NCI-H1417 (cell line): ENCODE measurements at places on chromosomes 1 and 21.

GRCh38 chr1:182850319-182850718 is 11.2 kb downstream of the DHX9 start:
- DNase-seq: no peak

- DNase-seq: no peak
Observed at GRCh38 chr1:29974316-29974724, 738.0 kb downstream of the PTPRU start.

- no peak for DNase-seq
Observed at GRCh38 chr1:21536218-21536617, 27.0 kb downstream of the ALPL start.

GRCh38 chr1:41320895-41321676 is 40.1 kb upstream of the FOXO6 start:
- DNase-seq: no peak

DNA sequence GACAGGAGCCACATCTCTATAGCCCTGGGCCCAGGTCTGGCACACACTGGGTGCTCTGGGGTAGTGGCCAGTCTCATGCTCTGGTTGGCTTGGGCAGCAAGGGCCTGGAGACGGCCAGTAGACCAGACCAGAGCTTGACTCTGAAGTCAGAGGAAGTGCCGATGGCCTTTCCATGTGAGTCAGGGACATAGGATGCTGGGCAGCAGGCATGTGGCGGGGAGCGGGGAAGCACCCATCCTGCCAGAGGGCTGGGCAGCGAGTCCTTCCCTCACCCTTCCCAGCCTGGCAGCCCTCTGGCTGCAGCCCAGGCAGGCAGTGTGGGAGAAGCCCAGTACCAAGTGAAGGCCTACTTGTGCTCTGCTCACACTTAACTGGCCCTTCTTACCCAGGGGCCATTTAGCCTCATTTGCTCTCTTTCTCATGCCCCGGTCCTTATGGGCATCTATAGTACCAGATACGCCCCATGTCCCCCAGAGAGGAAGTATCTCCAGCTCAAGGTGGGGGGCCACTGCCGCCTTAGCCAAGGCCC is 3.3 kb downstream of the GPR153 start:
- DNase-seq: no peak

- no peak for DNase-seq
Observed at GRCh38 chr1:109894823-109895719, 15.6 kb upstream of the CSF1 start.

DNA sequence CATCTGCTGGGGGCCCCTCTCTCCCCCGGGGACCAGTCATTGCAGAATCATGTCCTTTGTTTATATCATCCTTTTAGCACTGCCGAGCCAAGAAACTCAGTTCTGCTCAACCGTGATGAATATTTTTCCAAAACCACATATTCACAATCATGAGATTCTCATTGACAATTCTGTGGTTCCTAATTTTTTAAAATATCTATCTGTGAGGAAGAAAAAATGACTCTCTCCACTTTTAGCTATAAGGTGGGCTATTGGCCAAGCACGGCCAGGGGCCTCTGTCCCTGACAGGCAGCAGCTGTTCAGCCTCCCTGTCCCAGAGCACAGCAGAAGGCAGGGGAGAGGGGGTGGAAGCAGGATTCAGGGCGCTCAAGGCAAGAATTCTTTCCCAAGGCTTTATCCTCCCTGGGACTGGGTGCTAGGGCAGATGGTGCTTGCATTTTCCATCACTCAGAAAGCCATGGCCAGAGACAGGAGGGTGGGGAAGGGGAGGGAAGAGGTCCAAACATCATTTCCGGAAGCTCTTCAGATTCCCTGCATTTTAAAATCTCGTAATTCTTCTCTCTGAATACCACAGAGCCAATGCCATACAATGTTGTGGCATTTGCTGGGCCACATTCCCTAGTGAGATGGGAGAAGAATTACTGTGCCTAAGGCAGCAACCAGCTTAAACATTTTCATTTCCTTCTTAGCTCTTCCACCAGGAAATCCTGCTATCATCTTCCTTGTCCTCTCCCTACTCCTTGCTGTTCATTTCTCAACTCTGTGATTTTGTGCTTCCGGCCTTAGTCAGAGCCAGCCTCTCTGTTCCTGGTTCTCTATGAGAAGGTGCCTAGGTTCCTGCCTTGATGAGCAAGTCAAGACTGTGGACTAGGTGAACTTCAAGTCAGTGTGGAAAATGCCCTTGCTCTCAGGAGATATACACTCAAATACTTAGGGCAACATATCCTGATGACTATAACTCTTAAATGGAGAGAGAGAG is 60.3 kb downstream of the KCNJ6 start:
- no peak for DNase-seq

- peak; percentile 4 for DNase-seq
Observed at GRCh38 chr1:65964123-65964522, 171.4 kb downstream of the PDE4B start.

DNA sequence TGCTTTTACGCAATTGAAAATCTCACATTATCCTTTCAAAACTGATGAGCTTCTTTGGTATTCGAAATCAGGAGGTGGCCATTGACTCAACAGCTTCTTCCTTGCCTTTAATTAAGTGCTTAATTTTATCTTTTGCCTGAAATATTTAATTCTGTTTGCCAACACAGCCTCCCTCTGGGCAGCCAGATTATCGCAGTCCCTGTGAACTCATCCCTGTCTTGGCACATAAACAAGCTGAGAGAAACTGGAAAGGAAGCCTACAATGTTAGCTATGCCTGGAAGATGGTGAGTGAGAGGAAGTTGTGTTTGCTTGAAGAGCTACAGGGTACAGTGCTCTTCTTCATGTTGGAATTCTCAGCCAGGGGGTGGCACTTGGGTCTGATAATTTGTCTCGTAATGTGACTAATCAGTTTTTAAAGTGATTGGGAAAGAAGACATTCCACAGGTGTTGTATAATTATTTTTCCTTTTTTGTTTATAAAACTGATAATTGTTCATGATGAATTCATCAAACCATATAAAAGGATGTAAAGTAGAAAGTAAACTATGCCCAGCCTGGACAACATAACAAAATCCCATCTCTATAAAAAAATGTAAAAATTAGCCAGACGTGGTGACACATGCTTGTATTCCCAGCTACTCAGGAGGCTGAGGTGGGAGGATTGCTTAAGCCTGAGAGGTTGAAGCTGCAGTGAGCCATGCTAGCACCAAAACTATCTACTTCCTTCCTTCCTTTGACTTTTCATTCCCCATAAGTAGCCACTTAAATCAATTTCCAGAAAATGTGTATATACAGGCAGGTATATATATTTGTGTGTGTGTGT is 90.1 kb upstream of the RAVER2 start:
- DNase-seq: no peak

DNA sequence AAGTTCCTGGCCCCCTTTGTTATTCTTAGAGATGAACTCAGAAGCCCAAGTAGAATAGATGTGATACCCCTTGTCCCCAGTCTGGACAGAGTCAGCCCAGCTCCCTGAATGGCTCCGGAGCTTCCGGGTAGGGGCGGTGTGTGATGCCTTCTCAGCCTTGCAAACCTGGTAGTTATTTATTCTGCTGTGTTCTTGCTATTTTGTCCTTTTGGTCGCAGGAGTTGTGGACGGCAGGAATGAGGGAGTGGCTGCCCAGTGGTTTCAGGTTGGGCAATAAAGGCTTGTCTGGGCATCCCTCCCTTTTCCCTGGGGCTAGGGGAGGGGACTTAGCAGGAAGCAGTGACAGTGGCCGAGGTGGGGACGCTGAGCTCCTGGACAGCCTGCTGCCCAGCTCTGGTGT is 2.8 kb downstream of the PTPRU start:
- peak; percentile 17 for DNase-seq

GRCh38 chr1:119291611-119292206 is 76.9 kb upstream of the HAO2 start:
- no peak for DNase-seq

GRCh38 chr1:148383966-148384365 is 99.1 kb downstream of the PPIAL4G start:
- DNase-seq: no peak

GRCh38 chr1:92444351-92444750 is 42.4 kb downstream of the GFI1 start:
- DNase-seq: no peak

DNA sequence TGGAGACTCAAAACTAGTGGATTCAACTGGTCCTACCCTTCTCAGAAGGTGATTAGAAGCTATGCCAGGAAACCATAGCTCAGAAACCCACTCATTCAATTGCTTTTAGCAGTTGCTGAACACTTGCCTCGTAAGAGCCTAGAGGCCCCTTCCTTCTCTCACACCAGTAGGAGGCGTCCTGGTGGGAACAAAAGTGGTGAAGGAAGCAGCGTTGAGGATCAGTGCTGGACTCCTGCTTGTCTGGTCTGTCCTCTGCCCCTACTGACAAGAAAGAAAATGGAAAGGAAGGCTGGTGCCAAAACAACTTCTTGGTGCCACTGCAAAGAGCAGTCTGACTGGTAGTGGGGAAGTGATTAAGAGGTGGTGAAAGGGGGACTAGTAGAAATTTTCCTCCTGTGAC is 269.7 kb downstream of the LMO4 start:
- DNase-seq: no peak

DNA sequence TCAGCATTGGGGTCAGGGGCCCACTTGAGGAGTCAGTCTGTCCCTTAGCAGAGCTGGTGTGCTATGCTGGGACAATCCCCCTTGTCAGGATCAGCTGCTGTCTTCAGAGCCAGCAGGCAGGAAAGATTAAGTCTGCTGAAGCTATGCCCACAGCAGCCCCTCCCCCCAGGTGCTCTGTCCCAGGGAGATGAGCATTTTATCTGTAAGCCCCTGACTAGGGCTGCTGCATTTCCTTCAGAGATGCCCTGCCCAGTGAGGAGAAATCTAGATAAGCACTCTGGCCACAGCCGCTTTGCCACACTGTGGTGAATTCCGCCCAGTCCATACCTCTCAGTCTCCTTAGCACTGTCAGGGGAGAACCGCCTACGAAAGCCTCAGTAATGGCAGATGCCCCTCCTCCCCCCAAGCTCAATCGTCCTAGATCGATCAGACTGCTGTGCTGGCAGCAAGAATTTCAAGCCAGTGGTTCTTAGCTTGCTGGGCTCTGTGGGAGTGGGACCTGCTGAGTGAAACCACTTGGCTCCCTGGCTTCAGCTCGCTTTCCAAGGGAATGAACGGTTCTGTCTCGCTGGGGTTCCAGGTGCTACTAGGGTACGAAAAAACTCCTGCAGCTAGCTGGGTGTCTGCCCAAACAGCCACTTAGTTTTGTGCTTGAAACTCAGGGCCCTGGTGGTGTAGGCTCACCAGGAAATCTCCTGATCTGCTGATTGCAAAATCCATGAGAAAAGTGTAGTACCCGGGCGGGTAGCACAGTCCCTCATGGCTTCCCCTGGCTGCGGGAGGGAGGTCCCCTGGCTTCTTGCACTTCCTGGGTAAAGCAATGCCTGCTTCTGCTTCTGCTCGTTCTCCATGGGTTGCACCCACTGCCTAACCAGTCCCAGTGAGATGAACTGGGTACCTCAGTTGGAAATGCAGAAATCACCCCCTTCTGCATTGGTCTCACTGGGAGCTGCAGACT is 25.1 kb upstream of the TP53BP2 start:
- no peak for DNase-seq

DNA sequence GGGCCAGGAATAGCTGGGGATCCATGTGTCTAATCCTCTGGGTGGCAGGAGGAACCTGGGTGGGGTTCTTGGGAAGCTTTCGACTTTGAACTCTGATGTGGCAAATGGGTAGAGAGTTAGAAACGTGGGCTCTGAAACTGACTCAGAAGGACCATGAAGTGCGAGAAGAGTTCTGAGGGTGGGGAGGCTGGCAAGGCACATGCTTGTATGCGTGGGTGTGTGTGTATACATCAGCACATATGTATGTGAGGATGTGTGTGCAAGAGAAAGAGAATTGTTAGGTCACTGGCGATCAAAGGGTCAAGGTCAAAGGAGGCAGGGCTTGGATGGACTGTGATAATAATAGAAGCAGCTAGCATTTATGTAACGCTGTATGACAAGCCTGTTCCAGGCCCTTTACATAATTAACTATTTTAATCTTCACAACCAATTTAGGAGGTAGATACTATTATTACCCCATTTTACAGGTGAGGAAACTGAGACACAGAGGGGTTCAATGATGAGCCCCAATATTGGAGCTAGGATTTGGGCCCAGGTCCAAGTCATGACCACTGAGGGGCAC is 84.5 kb upstream of the POU3F1 start:
- DNase-seq: no peak
